ENCODE measurements at places on chromosomes 7 and 10.

DNA sequence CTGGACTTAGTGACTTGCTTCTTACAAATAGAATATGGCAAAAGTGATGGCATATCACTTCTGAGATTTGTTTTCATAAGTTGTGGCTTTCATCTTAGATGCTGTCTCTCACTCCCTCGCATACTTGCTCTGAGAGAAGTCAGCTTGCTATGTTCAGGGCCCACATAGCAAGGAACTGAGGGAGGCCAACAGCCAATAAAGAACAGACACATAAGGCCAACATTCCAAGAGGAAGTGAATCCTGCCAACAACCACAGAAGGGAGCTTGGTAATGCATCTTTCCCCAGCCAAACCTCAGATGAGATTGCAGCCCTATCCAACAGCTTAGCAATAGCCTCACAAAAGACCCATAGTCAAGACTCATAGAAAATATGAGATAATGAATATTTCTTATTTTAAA, 39.2 kb upstream of the DMTF1 start:
- DNase-seq = no peak

GRCh38 chr10:560314-560992, 129.0 kb downstream of the DIP2C start:
- DNase-seq = no peak

GRCh38 chr7:92228742-92229141, 17.0 kb downstream of the KRIT1 start:
- DNase-seq = no peak

DNA sequence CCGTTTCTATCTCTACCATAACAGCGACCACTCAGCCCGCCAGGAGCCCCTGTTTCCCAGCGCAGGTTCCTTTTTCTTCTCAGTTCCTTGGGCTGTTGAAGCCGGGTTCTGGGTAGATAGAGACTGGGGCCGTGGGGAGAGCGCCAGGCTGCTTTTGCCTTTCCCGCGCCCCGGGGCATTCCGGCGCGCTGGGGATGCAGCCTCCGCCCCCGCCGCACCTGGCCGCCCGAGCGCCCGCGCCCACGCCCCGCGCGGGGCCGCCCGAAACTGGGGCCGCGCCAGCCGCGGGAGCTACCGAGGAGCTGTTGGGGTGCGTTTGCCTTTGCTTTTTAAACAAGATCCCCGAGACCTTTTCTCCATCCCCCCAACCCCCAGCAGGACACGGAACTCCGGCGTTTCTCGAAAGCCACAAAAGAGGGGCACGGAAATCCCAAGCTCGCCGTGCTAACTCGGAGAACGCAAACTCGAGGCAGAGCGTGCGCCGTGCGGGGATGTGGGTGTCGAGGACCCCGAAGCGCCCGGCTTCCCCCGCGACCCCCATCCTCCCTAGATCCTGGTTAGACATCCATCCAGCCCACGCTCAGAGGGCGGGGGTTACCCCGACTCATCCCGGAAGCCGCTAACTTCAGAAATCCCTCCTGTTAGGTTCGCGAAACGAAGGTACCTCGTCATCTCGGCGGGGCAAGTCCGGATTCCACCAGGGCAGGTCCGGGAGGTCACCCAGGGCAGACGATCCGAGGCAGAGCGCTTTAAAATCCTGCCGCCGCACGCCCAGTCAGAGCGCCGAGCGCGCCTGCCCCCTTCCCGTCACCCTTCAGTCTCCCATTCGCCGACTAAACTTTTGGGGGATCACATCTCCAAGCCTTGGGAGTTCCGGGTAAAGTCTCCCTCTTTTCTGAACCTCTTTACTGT, 1.0 kb downstream of the GRM8 start:
- DNase-seq = no peak

DNA sequence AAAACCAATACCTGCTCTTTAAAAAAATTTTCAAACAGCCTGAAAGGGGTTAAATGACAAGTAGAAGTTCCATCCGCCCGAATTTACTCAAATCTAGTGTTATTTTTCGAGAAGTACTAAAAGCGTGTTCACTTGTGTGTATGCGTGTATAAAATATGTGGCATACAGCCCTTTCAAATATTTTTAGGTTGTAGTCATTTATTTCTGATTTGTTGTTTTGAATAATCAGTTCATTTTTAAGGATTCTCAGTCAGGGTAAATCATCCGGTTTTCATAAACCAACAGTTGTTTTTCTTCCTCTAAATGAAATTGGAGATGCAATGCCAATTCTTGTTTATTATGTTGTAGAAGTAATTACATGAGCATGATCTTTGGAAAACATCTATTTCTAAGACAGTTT, 6.9 kb upstream of the SUN1 start:
- no peak for DNase-seq

DNA sequence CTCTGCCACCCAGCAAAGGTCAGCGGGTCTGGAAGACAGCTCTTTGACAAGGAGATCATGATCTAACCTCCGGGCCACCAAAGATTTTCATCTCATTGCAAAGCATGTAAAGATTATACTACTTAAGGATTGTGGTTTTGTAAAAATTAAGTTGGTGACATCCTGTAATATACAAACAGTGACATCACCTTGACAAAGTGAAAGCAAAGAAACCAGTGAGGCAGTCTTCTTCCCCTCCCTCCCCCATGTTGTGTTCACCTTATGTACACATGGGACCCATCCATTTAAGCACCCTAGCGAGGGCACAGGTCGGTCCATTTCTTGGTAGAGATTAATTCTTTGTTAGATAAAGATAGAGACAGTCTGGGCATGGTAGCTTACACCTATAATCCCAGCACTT, 3.9 kb downstream of the MDH2 start:
- DNase-seq = no peak

- DNase-seq = no peak
These were observed 5.1 kb downstream of the STK32C start for GRCh38 chr10:132302421-132303310.

- DNase-seq = no peak
These were observed 209.2 kb downstream of the GPAM start for GRCh38 chr10:111974325-111974724.

DNA sequence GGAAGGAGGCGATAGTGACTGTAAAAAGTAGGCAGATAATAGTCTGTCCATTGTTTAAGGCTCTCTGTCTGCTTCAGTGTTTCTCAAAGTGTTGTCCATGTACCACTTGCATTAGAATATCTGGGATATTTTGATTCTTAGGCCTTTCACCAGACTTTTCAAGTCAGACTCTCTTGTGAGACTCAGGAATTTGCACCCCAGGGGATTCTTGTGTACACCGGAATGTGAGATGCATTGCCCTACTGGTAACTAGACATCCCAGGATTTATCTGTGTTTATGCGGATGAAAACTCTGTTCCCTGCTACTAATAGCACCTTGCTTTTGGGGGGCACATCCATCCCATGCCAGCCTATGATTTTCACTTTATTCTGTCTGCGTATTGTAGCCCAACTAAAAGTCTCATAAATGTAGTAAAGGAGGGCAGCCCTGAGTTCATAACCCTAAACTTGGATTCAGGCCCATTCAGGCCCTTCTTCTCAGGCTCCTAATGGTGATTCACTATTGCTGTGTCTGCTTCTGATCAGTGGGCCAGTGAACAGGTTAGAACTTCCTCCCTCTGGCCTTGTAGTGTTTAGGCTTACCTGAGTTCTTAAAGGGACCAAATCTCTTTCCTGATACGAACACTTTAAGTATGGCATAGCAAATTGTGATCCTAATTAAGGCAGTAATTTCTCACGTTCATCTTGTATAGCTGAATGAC, 71.8 kb upstream of the RPA3 start:
- no peak for DNase-seq

- peak; percentile 66 for DNase-seq
These were observed at the start of gene FAM53B for GRCh38 chr10:124744102-124745050. Gene FAM53B (minus strand): TSS chr10:124744378. CDS start chr10:124706713, 37,665 bp downstream.

DNA sequence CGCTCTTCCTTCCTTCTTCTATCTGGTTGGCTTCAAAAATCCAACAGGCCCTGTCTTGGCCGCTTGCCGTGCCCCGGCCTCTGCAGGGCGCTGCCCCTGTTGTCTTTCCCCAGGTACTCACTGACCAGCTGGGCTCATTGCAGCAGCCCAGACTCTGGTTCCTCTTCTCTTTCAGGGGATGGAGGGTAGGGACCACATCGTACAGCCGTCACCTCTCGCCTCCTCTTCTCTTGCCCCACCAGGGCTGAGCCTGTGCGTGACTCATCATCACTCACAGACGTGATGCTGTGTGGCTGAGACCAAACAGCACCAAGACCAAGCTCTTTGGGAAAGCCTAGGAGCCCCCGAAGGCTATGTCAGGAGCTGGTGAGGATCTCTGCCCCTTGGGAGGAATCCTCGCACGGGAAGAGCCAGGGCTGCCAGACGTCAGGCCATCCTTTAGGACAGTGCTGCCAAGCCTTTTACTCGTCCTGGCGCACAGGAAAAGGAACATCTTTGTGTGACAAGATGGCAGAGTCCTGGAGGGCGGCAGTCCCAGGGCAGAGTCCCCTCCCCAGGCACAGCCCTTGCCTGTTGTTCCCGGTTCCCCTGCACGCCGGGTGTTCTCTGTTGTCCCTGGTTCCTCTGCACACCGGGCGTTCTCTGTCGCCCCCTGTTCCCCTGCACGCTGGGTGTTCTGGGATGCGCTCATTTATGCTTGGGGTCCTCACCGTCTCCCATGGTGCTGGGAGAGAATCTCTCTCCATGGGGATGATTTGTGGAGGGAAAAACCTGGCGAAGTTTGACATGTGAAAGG, 188.5 kb upstream of the SHH start:
- no peak for DNase-seq

DNA sequence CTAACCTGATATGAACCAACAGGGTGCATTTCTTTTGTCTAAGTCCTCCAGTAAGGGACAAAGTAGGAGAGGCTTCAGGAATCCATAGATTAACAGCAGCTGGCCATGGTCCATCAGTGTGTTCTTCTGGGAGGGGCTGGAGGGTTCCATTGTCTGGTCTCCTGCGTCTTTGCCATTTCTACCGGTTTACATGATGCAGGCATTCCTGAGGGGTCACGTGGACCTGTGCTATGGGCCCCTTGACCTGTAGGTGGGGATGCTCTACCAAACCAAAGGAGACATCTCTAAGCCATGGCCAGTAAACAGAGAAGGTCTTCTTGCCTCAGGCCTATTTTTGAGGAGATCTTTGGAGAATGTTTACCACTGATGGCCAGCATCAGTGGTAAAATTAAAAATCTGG, 28.7 kb upstream of the HABP2 start:
- DNase-seq = no peak

DNA sequence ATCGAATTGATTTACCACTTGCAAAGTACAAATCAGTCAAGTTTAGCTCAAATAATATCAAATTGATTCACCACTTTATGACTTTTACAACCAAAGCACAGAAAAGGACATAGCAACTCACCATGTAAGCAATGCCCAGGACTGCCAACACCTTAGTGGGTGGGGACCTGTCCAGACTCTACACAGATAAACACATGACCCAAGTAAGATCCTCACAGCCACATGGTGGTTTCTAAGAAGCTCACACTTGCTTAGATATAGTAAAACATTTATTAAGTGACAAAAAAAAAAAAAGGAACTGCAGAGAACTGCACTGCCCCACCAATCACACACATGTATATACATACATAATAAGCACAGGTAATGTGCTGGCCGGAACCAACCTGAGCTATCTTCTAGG, 116.2 kb downstream of the SLC25A13 start:
- no peak for DNase-seq

- DNase-seq = no peak
These were observed 552.5 kb upstream of the SORCS1 start for GRCh38 chr10:107717046-107717445.
